Fibroblast of mammary gland (primary cell): ENCODE measurements at places on chromosomes 3 and 15.

DNA sequence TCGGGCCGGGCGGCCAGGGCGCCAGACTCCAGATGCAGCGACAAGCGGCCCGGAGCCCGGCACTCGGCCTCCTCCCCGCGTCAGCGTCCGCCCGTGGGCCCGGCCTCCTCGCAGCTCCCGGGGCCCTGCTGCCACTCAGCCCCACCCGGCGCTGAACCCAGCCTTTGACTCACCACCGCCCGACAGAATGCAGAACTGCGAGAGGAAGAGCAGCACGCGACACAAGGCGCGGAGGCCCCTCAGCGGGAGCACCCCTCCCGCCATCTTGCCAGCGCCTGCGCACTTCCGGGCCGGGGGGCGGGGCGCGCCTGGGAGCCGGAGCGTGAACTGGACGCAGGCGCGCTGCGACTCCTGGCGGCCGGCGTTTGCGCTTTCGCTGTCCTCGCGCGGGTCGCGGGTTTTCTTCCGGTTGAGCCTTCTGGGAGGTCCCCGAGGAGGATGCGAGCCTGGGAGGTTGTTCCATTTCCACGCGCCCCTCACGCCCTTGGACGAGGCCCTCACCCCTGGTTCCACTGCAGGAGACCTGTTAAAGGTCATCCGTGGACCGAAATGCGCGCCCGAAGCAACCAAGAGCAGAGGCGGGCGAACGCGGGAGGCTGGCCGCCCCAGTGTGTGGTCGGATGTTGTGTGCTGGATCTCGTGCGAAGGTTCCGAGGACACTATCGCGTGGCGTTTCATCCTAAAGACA, at the start of gene TM2D3:
Gene TM2D3, minus strand, starts transcription at position 284 of the 688 bp plus-strand sequence. Its CDS starts 20 bp downstream, at position 264.
- DNase-seq, result peak; percentile 85

GRCh38 chr3:132289316-132289715, 27.9 kb upstream of the ACP3 start:
- peak; percentile 25 for DNase-seq

- peak; percentile 61 for DNase-seq
Observed at GRCh38 chr3:172808969-172809546, 58.5 kb downstream of the ECT2 start.

GRCh38 chr15:92503889-92504288, 110.2 kb downstream of the ST8SIA2 start:
- DNase-seq, result no peak

GRCh38 chr15:59545573-59545972, 66.0 kb upstream of the GCNT3 start:
- DNase-seq, result no peak

DNA sequence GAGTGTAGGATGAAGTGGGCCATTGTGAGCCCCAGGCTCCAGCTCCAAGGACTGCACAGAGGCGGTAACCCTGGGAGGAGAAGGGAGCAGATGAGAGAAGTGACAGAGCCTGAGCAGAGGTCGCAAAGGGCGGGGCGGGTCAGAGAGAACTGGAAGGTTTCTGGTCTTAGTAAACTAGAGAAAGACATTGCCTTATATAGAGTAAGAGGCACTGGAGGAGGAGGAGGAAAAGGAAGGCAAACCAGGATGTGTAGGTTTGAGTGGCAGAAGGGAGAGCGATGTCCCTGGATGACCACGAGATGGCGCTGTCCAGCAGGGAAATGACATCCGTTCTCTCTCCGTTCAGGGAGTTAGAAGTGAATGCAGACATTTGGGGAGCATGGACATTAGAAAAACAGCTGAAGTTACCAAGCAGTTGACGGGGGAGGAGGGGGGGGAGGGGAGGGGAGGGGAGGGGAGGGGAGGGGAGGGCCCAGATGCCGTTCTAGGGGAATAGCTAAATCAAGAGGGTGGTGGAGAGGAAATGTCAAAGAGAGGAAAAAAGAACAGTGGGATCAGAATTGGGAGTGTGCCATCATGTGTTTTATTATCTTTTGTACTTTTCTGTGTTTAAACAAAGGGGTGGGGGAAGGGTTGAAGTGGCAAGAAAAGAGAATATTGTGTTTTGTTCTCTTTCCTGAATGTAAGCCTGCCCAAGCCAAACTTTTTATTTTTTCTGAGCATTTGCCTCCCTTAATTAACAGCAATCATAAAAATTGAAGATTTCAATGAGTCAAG, 48.8 kb downstream of the STARD5 start:
- peak; percentile 85 for DNase-seq

DNA sequence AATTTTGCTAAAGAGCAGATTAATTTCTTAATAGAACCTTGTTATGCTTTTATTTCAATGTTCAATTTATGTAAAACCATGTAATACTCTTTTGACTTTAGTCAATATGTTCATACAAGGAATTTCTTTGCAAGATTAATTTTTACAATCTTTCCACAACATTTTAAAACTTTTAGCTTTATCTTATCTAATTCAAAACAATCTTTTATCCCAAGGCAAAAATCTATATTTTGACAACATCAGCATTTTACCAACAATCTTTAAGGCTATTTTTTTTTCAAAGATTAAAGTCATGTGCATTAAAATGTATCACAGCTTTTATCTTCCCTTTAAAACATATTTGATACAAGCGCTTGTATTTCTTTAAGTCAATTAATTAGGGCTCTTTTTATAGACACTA, 914.7 kb downstream of the PLOD2 start:
- DNase-seq, result no peak

GRCh38 chr3:17136136-17136721, 251.5 kb downstream of the PLCL2 start:
- DNase-seq, result no peak

GRCh38 chr3:53680028-53680427, 166.2 kb downstream of the CHDH start:
- DNase-seq, result no peak

DNA sequence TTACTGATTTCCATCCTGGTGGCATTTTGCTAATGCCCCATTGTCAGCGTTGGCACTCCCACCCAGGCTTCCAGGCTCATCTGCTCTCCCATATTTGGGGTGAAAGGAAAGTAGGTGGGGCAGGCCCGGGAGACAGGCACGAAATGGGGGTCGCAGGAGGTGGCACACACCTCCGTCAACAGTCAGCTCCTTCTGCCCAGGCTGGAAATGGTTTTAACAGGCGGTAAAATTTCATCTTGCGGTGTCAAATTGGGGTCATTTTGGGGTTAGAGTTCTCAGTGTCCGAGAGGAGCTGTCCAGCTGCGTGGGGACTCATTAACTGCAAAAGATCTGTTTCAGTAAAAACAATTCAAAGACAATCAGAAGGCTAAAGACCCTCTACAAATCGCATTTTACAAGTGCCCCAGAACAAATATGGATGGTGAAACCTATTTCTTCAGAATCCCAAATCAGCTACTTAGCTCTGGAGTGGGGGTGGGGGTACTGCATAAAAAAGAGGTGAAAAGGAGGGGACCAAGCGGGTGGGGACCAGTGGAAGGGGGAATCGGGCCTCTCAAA, 4.2 kb upstream of the MEIS2 start:
- no peak for DNase-seq

- DNase-seq, result peak; percentile 80
Observed at GRCh38 chr15:80776420-80777045, 2.6 kb upstream of the CEMIP start.

DNA sequence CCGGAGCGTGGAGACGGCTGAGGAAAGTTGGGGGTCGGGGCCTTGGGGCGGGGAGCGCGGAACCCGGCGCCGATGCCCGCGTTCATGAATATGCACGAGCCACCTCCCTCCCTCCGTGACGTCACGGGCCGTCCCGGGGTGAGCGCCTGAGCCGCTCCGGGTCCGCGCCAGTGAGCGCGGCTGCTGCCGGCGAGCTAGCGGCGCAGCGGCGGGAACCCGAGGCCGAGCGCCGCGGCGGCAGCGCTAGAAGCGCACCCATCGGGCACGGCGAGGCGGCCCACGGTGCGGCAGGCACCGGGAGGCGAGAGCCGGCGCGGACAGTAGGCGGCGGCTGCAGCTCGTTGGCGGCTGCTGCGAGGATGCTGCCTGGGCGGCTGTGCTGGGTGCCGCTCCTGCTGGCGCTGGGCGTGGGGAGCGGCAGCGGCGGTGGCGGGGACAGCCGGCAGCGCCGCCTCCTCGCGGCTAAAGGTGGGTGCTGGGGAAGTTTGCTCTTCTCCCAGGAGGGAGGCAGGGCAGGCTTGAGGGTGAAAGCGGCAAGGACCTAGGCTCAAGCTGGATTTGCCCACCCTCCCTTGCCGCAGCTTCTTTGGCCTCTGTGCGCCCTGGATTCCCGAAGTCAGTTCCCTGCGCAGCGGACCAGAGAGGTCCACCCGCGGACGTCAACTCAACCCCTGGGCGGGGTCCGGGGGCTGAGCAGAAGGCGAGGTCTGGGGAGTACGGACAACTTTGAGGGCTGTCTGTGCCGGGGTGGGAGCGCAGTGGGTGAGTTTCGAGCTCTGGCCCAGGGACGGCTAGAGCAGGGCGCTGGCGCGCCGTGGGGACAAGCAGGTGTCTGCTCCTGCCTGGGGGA, at the start of gene CLSTN2:
Gene CLSTN2, plus strand, starts transcription at position 170 of the 850 bp plus-strand sequence.
- peak; percentile 20 for DNase-seq

DNA sequence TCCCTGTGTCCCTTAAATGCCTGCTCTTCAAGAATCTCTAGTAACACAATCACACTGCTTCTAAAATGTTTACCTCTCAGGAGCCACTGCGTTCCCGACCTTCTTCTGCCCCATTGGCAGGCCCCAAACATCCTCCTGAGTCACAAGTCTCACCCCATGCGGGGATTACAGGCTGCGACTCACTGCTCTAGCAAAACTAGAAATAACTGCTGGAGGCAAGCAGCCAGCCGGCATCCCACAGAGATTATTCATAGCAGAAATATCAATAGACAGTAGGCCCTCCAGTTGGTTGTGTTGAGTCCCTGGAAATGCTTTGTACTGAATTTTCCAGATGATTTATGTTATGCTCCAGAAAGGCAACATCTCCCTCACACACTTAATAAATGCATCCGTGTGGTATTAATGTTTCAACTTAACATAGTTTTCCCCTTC, 64.8 kb downstream of the RFTN1 start:
- peak; percentile 97 for DNase-seq

DNA sequence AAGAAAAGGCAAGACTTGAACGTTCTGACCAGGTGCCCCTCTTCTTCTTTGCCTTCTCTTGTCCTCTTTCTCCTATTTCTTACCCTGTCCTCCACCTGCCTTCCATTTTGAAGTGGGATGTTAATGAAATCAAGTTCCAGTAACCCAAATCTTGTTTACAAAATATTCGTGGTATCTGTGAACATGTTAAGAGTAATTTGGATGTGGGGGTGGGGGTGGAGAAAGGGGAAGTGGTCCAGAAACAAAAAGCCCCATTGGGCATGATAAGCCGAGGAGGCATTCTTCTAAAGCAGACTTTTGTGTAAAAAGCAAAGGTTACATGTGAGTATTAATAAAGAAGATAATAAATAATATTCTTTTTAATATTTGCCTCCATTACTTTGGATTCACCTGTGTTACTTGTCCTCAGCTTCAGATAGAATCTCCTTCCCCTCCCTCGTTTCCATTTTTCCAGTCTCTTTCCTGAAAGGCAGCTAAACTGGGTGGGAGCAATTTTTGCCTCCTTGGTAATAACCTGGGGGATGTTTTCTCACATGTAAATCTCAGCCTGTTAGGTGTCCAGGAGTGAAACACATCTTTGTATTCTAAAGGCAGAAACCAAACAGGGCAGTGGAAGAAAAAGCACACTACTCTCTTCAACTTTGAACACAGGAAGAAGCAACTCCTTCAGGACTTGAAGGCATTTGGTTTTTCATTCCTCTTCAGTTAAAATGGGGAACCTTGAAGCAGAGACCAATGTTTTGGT, 3.2 kb downstream of the CHST2 start:
- no peak for DNase-seq

DNA sequence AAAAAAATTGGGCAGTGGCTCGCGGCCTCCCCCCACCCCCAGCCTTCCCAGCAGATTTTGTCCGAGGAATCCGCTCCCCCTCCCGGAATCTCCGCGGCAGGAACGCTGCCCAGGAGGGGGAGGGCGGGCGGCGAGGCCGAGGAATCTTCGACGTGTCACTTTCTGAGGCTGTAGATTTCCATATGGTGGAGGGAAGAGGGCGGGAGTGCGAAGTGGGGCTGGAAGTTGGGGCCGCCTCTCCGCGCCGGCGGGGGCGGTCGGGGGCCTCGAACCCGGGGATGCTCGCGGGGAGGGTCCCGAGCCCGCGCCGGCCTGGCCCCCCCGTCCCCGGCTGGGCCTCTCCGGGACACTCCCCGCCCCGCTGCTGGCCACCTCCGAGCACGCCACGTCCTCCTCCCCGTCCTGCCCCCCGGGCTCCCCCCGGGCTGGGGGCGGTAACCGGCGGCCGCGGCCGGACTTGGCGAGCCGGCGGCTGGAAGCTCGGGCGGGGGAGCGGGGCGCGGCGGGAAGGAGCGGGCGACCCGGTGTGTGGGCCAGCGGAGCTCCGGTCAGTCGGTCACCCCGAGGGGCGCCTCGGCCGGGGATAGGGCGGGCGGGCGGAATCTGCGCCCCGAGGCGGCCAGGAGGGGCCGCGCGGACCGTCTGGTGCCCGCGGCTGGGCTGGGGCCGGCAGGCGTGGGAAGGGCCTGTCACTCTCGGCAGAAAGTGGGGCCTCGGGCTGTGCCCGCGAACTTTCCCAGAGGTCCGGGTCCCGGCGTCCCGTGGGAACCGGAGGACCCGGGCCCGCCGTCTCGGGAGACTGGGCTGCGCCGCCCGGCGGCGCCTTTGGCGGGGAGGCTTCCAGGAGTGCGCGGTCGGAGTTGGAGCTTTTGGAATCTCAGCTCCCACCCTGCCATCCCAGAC, 951 bp downstream of the FNDC3B start:
- DNase-seq, result peak; percentile 81

DNA sequence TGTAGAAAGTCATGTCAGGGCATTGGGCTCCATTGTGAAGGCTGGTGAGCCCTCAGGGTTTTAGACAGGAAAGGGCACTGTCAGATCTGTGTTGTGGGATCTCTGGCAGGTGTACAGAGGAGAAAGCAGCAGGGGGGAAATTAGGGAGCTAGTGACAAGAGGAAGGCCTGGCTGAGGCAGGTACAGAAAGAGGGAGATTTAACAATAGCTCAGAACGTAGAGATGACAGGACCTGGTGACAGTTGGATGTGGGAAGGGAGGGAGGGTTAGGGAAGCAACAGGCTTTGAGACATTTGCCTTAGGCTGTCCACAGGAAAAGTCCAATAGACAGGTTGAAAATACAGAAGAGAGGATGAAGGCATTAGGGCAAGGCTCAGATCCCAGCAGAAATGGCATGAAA, 288.1 kb downstream of the EPHB1 start:
- no peak for DNase-seq

DNA sequence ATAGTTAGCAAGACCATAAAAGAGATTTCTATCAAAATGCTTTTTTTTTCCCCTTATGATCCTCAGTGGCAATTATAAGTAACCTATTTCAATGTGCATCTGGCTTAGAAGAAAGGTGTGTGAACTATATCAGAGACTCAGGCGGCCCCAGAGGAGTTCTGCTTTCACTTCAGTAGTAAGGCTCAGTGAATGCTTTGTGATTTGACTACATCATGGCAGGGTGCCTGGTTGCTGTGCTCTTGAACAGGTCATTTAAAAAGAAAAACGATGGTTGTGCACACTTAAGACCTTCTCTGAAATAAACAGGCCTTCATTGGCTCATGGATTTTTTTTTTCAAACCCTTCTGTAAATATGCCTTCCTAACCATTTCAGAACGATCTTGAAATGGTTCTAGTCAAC, 400.4 kb upstream of the RARB start:
- no peak for DNase-seq
